Activated CD4-positive, CD25-positive, alpha-beta regulatory T cell treated with anti-CD3 and anti-CD28 coated beads, Interleukin-2, amount 50 U/mL, for 16 hours (primary cell): ENCODE measurements at places on chromosomes 3 and 15.

GRCh38 chr3:10444511-10444910, 60.9 kb downstream of the ATP2B2 start:
- no peak for DNase-seq

DNA sequence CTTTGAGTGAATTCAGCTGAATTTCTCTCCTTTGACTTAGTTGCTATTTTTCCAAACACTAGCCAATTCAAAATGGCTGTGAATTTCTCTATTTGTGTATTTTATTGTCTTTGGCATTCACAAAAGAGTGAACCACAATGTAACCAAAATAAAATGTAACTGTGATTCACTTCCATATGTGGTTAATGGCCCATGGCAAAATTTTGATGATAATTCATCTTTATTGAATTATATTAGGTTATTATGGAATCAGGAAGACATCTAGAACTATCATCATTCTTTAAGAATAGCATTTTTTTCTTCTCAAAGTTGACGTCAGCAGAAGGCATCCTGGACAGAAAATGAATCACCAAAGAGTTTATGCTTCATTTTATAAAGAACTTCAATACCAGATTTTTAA, 705.3 kb upstream of the NAALADL2 start:
- DNase-seq = no peak

GRCh38 chr3:194667363-194667762, 4.6 kb downstream of the LSG1 start:
- no peak for DNase-seq

GRCh38 chr3:8793242-8793641, 23.8 kb upstream of the OXTR start:
- DNase-seq = no peak
